ENCODE measurements at places on chromosomes 12 and 14.

DNA sequence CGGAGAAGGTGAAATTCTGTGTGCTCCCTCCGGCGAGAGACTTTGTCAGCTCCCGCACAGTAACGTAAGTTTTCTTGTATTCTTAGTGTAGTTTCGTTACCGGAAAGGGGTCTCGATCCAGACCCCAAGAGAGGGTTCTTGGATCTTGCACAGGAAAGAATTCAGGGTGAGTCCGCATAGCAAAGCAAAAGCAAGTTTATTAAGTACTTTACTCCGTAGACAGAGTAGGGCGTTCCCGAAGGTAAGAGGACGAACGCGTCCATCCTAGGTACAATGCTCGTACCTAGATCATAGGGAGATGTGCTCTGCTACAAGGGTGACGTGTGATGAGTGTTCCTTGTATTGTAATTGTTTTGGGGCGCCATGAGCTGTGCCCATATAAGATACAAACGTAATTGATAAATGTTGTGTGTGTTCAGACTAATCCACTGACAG is 293 bp downstream of the IFI27L1 start:
- no peak for DNase-seq

- DNase-seq = peak; percentile 25
Measured at GRCh38 chr14:21748869-21749303, 75.3 kb upstream of the OR4E1 start.

DNA sequence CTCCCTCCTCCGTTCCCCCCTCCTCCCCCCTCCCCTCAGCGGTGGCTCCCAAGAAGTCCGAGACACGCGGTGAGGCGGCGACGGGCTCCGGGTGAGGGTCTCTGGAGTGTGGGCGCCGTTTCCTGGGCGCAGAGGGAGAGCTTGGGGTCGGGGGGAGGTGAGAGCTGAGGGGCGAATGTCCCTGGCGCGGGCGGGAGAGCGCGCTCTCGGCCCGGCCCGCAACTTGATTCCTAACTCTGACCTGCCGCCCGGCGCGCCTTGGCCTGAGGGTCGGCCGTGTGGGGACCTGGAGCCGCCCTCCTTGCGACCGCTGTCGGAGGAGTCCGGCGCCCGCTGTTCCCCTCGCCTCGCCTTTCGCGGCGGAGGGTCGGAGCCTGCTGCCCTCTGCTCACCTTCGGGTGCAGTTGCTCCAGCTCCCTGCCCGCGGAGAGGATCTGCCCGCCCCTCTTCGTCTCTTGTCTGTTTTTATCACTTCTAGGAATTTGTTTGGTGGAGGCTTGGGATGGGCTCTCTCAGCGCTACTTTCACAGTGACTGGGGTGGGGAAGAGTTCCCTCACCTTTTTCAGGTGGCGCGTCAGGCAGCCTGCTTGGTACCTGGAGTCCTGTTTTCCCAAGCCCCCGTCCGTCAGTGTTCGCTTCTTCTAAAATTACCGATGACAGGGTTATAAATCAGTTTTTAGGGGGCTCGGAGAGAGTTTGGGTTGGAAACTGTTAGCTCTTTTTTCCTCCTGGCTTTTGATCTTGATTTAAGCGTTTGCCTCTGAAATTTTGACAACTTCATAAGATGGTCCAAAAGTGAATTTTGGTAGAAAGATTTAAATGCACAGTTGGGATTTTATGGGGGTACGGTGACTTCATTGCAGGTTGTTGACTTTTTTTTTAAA is 495 bp downstream of the ADIPOR2 start:
- peak; percentile 59 for DNase-seq

DNA sequence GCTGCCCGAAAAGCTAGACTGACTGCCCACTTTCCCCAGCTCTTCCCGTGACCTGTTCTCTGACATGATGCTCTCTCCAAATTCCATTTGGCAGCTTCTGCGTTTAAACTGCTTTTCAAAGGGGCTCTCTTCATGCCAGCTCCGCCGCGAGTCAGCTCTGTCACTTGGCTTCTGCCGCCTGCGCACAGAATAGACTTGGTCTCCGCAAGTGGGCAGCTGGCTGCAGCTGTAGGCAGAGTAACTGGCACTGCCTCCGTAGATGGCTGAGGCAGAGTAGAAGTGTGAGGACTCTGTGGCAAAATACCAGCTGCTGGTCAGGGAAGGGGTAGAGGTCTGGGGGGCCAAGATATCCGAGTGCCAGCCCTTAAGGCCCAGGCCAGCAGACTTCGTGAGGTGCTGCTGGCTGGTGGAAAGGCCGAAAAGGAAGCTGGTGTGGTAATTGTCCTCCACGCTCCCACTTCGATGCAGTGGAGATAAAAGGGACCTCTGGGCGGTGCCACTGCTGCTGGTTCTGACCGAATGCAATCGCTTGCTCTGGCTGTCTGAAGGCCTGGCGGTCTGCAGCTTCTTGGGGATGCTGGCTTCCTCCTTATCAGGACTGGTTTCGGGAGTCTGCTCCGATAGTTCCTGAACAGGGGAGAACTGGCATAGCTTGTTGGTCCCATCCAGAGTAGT is 85.7 kb downstream of the DUSP16 start:
- no peak for DNase-seq

GRCh38 chr14:102212845-102213244 is 73.1 kb downstream of the WDR20 start:
- DNase-seq = no peak

GRCh38 chr14:37436519-37436918 is 158.5 kb downstream of the FOXA1 start:
- DNase-seq = no peak

DNA sequence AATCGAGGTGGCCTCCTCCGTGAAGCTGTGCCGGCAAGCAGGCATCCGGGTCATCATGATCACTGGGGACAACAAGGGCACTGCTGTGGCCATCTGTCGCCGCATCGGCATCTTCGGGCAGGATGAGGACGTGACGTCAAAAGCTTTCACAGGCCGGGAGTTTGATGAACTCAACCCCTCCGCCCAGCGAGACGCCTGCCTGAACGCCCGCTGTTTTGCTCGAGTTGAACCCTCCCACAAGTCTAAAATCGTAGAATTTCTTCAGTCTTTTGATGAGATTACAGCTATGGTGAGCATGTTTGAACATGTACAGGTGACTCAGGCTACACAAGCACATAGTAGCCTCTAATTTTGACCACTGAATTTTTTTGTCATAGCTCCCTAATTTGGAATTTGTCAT is 59.7 kb downstream of the ATP2A2 start:
- DNase-seq = no peak

- DNase-seq = peak; percentile 95
Measured at GRCh38 chr14:103528587-103529382, at the start of gene TRMT61A. TRMT61A (plus strand) TSS chr14:103529196; CDS start chr14:103529979, 783 bp downstream.

GRCh38 chr14:58725226-58725625 is 87.5 kb downstream of the DACT1 start:
- DNase-seq = no peak

GRCh38 chr12:121536899-121537813 is 43.7 kb downstream of the KDM2B start:
- DNase-seq = peak; percentile 94

DNA sequence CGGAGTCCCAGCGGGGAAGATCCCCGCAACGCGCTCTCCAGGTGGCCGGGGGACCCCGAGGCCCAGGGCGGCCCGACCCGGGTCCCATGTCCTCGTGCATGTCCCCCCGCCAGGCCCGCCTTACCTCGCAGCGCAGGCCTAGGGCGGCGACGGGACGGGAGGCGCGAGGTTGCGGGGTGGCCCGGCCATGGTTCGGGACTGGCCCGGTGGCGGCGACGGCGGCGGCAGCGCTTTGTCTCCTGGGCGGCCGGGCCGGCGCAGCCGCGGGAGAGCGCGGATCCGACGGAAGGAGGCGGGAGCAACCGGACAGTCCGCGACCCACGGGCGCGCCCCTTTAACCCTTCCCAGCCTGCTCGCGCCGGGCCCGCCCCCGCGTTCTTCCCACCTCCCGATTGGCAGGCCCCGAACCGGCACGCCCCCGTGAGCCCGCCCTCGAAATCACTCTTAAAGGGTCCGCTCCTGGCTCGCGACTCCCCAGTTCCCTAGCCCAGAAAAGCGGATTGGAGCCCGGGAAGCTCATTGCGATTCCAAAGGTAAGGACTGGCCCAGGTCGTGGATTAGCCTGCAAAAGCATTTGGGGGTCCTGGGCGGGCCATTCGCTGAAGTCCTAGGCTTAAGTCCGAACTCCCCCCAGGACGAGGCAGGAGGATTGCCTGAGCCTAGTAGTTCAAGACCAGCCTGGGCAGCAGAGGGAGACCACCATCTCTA is at the start of gene PHETA1:
Gene PHETA1, minus strand, starts transcription at position 308 of the 708 bp plus-strand sequence. CDS start 5,668 bp downstream, outside the sequence.
- DNase-seq = peak; percentile 94

DNA sequence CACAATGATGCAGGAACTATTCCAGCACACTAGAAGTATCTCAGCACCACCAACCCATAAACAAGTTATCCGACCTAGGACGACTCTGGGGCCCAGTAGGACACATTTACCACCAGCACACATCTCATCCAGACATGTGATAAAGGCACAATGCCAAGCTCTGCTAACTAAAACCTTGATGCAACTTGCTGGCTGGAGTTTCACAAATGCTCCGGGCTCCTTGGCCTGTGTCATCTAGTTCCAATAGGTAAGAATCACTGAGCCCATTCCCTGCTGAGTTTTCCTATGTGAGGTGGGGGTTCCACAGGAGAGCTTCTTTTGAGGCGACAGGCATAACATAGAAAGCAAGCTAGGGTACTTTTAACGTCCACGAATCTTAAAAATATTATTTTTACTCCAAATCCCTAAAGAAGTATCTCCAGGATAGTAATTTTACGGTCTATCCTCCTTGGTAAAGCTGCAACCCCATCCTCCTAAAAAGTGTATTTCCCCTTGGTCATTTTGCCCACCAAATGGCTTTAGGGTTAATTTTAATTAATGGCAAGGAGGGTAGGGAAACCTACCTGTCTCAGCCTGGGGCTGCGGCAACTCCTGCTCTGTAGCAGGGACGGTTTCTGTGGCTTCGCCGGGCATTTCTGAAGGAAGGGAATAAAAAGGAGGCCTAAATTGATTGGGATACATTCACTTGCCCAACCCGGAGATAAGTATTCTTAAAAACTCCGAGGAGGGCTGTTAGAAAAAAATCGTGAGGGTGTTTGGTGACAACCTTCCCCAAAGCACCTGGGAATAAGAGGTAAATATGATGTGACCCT is 1.0 kb downstream of the NACA start:
- no peak for DNase-seq

- DNase-seq = no peak
Measured at GRCh38 chr12:27331927-27332324, 710 bp upstream of the BMAL2 start.

- no peak for DNase-seq
Measured at GRCh38 chr14:91270188-91270587, 25.7 kb upstream of the GPR68 start.

DNA sequence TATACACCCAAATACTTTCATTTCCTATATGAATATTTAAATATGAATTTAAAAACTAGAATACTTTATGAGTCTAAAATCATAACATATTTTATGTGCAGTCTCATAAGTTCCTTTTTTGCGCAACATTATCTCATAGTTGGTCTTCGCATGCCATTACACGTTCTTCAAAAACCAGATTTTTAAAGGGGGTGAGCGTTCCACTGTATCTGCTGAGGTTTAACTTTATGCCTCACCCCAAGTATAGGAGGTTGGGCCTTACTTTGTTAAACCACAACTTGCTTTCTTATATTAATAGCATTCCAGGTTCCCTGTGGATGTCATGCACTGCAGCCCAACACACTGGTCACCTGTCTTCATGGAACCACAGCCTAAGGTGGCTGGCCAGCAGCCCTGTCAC is 118.6 kb downstream of the APAF1 start:
- DNase-seq = no peak

GRCh38 chr14:61516118-61516743 is 179.1 kb upstream of the HIF1A start:
- DNase-seq = no peak

DNA sequence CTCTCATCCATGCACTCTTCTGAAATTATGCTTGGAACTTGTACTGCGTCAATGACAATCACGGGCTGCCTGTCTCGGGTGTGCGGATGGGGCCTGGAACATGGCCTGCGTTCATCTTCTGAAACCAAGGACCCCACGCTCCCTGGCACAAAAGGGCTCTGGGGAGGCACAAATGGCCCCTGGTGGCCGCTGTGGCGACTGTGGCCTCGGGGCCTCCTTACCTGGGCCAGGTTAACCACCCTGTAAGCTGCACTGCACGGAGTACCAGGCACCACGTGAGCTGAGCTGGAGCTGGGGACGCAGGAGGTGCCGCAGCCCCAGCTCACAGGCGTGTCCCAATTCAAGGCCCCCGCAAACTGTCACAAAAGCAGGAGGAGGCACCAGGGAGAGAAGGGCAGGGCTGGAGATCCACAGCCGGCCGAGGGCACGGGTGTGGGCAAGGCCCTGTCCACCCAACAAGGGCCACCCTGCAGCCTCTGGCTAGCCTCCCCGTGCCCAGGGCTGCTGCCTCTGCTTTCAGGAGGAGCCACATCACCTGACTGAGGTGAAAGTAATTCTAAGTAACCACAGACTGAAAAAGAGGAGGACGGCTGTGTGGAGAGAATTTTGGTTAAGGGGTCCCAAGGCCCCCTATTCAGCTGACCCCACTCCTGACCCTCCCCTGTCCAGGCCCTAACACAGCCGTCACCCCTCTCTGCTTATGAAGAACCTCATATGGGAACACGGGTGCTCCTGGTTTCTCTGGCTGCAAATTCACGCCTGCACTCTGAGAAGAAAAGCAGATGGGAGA is 61.1 kb upstream of the GALNT9 start:
- no peak for DNase-seq
